Activated CD4-positive, alpha-beta memory T cell treated with anti-CD3 and anti-CD28 coated beads, Interleukin-2, amount 10 ng/mL, durations not matched to agents 7 days and 5 days (primary cell): ENCODE measurements at places on chromosomes 1 and 21.

DNA sequence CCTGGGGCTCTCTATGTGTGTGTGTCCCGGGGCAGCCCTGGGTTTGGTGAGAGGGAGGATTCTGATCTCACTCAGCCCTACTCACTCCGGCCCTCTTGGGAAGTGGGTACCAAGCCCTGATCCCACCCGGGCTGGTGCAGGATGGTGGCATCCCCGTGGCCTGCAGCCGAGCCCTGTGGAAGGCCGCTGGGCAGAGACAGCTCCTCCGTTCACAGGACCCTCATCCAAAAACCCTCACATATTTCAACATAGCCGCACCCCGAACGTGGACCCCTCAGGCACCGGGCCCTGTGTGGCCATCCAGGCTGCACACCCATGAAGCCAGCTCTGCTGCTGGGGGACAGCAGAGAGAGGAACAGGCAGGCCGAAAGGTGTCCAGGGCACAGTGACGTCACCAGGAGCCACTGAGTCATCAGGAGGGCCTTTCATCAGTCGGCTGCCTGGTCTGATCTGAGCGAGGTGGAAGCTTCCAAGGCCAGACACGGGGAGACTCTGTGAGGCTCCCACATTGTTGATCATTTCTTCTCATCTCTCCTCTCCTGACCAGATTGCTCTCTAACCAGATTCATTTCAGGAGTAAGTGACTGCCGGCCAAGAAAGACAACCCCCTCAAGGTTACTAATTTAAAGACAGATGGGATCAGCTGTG is 16.2 kb upstream of the GPR157 start:
- DNase-seq, result peak; percentile 25

GRCh38 chr1:192167911-192168700 is 9.8 kb downstream of the RGS18 start:
- DNase-seq, result no peak

DNA sequence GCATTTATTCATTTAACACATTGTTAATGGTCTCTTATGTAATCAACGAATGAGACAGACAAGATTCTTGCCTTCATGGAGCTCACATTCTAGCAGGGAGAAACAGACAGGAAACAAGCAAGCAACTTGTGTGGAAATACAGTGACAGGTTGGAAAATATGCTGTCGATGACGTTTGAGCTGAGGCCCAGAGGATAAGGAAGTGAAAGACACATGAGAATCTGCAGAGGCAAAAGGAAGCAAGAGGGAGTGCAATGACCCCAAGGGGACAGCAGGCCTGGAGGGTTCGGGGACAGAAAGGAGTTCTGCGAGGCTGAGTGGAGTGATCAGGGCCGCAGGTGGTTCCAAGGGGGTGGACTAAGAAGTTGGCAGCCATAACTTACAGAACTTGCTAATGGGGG is 60.6 kb upstream of the AKT3 start:
- DNase-seq, result no peak

GRCh38 chr1:180192172-180192571 is 37.5 kb downstream of the QSOX1 start:
- DNase-seq, result no peak

- no peak for DNase-seq
Measured at GRCh38 chr1:54228638-54229079, 28.7 kb downstream of the MRPL37 start.

DNA sequence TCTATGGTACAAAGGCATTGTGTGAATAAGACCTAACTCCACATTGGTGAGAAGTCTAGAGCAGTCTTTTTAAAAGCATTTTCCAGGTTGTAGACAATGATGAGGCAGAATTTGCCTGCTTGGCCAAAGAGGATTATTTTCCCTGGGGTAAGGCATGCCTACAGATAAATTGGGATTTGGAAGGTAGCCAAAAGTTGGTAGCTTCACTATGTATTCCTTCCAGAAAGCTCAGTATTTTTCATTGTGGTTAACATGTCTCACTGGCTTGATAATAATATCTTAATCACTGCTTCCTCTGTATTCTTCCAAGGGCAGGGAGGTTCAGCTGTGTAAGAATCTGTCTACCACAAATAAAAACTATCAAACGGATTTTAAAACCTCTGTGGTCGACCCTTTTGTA is 590.8 kb upstream of the PRMT6 start:
- DNase-seq, result no peak

DNA sequence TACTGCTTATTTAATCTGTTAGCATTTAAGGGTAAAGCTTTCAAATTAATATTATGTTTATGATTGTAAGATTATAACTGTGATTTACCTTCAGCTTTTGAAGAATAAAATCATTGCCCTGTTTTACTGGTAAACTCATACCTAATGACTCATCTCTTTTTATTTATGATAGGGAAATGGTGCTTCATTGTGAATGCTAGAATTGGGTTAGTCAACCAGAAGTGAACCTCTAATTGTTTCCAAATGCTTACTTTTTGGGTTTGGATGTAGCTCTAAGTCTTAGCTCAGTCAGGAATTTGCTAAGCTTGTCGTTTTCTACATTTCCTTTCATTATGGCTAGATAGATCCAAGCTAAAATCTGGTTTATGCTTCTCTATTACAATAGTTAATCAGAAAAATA is 59.4 kb downstream of the SLC30A7 start:
- no peak for DNase-seq

GRCh38 chr1:179966551-179966950 is 11.9 kb downstream of the CEP350 start:
- DNase-seq, result no peak
